NCI-H2081 (cell line): ENCODE measurements at places on chromosomes 16 and 17.

GRCh38 chr17:58202859-58203258 lies 10.3 kb downstream of the EPX start:
- no peak for DNase-seq

- peak; percentile 4 for DNase-seq
Measured at GRCh38 chr16:54957403-54958166, 26.9 kb downstream of the IRX5 start.

DNA sequence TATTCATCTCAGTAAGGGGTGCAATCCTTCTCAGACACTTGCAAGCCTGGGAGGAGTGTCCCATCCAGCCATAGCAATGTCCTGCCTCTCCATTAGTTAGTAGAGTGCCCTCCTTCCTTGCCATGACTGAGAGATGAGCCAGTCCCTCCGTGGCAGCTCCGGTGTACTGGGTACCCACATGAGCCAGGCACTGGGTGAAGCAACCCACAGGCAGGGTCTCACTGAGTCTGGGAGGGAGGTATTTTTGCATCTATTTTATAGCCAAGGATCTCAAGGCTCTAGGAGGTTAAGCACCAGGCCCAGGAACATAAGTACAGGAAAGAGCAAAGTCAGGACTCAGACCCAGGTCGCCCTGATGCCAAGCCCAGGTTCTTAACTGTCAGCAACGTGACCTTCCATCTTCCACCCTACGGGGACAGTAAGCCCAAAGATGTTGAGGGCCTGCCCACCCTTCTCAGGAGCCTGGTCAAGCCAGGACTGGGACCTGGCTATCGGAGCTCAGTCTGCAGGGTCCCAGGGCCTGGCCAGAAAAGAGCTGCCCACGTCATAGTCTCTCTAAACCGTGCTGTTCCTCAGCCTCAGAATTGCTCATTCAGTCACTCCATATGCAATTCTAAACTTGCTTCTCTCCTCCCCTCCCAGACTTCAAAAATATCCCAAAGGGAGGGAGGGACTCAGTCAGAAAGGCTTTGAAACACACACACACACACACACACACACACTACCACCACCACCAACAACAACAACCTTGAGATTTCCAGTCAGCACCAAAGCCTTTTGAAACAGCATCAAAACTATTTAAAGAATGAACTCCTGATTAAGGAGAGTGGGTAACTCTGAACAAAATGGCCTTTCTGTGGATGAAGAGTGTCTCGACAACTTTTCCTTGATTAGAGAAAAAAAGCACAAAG lies 16.6 kb downstream of the NOS2 start:
- DNase-seq: no peak

DNA sequence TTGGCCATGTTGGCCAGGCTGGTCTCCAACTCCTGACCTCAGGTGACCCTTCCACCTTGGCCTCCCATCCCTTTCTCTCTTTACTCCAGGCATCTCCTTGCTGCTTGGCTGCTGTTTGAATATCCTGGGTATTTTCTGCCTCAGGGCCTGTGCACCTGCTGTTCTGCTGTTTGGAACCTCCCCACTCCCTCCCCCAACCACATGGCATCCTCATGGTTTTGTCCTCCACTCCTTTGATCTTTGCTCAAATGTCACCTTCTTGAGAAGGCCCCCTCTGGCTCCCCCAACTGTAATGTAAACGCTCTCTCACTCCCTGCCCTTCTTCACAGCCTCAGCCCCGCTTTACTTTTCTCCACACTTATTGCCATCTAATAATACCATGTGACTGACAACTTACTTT lies 152.0 kb downstream of the GSG1L start:
- no peak for DNase-seq

- no peak for DNase-seq
Measured at GRCh38 chr17:29613352-29613837, 9.3 kb downstream of the CORO6 start.

DNA sequence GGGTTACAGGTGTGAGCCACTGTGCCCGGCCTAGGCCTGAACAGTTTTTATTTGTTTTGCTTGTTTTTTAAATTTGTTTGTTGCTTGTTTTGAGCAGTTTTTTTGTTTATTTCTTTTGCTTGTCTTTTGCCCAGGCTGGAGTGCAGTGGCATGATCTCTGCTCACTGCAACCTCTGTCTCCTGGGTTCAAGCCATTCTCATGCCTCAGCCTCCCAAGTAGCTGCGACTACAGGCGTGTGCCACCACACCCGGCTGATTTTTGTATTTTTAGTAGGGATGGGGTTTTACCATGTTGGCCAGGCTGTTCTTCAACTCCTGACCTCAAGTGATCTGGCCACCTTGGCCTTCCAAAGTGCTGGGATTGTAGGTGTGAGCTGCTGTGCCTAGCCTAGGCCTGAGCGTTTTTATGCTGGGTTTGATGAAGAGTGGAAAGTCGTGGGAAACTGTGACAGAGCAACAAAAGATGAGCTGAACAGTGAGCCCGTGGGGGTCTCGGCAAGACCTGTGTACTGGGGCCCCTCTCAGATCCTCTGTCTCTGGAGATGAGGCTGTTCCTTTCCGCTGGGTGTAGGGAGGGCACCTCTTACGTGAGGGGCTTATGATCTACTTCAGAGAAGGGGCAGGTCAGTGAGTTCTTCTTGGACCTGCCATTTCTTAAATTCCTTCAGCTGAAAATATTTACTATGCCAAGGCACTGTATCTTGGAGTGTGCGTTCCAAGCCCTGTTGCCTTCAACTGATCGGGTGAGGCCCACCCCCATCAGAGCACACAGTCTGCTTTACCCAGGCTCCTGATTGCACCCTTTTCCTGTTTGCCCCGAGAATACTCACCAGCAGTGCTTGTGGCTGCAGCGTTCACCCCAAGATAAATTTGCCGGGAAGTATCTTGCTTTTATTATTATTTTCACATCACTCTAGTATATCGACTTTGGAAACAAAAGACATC lies 322.1 kb downstream of the SEC14L1 start:
- no peak for DNase-seq

- DNase-seq: no peak
Measured at GRCh38 chr16:53974484-53975080, 270.6 kb downstream of the FTO start.

- DNase-seq: no peak
Measured at GRCh38 chr17:37118366-37119137, 169.8 kb downstream of the AATF start.

GRCh38 chr17:29848737-29849136 lies 81.3 kb downstream of the SSH2 start:
- DNase-seq: no peak

DNA sequence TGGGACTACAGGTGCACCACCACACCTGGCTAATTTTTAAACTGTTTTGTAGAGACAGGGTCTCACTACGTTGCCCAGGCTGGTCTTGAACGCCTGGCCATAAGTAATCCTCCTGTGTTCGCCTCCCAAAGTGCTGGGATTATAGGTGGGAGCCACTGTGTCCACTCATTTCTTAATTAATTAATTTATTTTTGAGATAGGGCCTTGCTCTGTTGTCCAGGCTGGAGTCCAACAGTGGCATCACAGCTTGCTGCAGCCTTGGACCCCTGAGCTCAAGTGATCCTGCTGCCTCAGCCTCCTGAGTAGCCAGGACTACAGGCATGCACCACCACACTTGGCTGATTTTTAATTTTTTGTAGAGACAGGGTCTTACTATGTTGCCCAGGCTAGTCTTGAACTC lies 47.1 kb upstream of the TRAP1 start:
- DNase-seq: no peak

- no peak for DNase-seq
Measured at GRCh38 chr16:68475071-68475470, 26.8 kb upstream of the SMPD3 start.

GRCh38 chr16:76052725-76053124 lies 224.5 kb upstream of the CNTNAP4 start:
- no peak for DNase-seq

DNA sequence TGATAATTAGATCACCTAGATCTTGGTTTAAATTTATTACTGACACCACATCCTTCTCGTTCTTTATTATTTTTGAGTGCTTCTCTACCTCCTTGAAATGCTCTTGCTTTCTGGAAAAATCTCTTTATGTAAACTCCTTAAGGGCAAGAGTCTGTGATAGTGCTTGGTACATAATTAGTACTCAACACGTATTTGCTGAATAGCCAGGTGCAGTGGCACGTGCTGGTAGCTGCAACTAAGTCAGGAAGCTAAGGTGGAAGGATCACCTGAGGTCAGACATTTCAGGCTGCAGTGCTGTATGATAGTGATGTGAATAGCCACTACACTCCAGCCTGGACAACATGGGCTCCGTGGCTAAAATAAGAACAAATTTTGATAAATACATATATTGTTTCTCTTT lies 63.0 kb downstream of the PPM1E start:
- no peak for DNase-seq

GRCh38 chr17:17153071-17153470 lies 53.1 kb downstream of the PLD6 start:
- DNase-seq: no peak
